Stomach (tissue), 19 donors: ENCODE measurements at places on chromosomes 4 and X. TPM values are rescaled to one million over a fixed set of nuclear protein-coding genes. Genes with fewer than 3 reads are reported as not detected.

The ADH7 gene
- polyA plus RNA-seq = 1.2 TPM

The ZBTB49 gene
- polyA plus RNA-seq = 1.2 TPM

The ERVMER34-1 gene
- polyA plus RNA-seq = 0.62 TPM

The XAGE5 gene
- not detected for polyA plus RNA-seq

- DNase-seq = no peak
Measured at GRCh38 chrX:17560385-17560784, 176.9 kb upstream of the SCML1 start.

The XAGE1A gene
- polyA plus RNA-seq = not detected

DNA sequence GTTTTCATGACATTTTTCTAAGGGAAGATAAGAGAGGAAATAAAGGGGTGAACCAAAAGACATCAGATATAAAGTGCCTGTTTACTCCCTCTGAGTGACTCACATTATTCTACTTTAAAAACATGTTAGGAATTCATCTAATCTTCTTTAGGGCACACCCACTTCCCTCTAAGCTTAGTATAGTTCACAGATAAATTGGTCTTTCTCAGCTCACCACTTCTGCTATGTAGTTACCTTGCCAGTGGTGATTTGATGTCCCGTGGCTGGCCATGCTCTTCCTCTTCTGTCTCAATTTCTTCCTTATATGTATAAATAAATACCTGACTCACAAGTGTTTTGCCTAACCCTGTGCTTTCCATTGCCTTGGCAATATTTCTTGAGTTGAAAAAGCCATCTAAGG is 96.8 kb downstream of the PDLIM5 start:
- DNase-seq = no peak

The NALF2 gene
- not detected for polyA plus RNA-seq

GRCh38 chr4:89055157-89056080 is 1.6 kb downstream of the FAM13A start:
- no peak for DNase-seq

GRCh38 chr4:3730422-3731190 is 35.6 kb upstream of the ADRA2C start:
- DNase-seq = no peak

DNA sequence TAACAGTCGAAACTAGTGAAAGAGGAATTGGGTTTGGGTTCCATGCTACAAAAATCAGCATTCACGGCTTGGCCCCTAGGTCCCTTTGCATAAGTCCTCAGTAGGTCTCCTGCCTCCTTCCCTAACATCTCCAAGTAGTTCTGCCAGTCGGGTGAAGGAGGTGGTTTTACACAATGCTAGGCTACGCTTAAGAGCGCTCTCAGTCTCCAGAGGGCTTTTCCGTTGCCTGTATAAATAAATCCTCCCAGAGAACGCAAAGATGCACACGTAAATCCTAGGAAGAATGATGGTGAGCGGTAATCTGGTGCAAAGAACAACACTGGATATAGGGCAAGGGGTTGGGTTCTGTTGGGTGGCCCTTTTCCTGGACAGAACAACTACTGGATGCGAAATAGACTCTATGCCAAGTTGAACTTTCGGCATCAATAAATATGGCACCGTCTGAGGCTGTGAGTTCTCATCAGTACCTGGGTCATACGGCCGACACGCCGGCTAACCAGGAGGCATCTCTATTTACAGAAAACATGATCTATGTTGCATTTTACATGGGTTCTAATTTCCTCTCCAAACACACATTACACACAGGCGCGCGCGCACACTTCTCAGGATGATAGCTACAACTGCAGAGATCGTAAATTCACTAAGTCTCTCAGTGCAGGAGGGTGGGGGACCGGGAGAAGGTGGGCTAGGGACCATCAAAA is 1.3 kb downstream of the CAMK2D start:
- DNase-seq = peak; percentile 71

DNA sequence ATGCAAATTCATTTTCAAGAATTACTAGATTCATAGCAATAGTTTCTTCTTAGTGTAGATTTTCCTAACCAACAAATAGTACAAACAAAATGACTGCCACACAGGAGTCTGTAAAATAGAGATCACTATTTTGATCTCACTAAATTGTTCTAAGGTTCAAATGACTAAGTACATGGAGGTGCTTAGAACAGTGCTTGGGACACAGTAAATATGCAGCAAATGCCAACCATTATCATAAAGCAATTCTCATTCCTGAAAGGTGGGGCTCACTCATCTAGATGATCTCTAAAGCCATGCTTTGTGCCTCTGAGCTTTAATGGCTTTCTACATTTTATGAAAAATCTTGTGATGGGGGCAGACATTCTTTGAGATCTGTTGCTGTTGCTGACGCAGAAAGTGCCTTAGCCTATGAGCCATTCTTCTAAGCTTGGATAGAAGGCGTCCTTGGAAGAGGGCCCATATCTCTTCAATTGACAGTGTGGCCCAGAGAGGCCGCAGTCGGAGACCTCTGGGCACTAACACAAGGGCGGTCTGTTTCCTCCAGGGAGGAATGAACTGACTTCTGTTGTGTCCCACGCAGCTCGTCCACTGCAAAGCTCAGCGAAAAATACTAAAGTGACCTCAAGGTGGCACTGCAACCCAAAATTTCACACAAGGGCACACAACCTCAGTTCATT is 23.5 kb downstream of the TLR10 start:
- peak; percentile 89 for DNase-seq

DNA sequence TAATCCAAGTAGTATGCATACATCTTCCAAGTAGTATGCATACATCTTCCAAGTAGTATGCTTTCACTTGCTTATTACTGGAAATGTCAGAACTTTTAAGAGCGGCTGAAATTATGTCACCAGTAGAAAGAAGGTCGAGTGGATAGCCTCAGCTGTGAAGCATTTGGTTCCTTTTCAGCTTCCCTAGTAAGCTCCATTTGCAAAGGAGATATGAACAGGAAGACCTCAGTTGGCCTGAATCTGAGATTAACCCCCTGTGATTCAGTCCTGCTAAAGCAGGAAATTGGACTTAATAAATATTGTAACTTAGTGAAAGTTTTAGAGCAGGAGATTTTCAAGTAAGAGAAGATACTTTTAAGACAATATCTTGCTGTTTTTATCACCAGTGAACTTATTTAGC is 48.1 kb downstream of the PCDH7 start:
- DNase-seq = no peak

- DNase-seq = no peak
Measured at GRCh38 chrX:131918839-131919238, 104.3 kb upstream of the STK26 start.

- no peak for DNase-seq
Measured at GRCh38 chr4:186920992-186921391, 197.3 kb upstream of the FAT1 start.

DNA sequence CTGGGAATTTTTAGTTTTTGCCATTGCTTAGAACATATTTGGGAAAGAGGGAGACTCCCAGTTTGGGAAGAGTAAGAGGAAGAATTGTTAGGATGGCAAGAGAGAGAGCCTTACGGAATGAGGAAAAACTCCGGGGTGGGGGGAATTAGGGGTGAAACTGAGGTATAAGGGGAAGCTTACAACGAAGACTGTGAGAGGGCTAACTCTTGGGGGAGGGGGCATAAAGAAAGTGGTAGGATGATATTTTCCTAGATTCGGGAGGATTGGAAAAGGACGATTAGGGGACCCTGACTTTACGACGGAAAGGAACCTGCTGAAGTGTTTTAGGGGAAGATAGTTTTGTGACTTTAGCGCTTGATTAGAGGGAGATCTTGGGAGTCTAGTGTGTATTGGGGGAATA is 86.2 kb upstream of the HPRT1 start:
- no peak for DNase-seq

The MEPE gene
- not detected for polyA plus RNA-seq

GRCh38 chrX:23118890-23119527 is 119.2 kb downstream of the DDX53 start:
- no peak for DNase-seq

- DNase-seq = peak; percentile 30
Measured at GRCh38 chr4:88320780-88321373, 36.5 kb upstream of the PPM1K start.

DNA sequence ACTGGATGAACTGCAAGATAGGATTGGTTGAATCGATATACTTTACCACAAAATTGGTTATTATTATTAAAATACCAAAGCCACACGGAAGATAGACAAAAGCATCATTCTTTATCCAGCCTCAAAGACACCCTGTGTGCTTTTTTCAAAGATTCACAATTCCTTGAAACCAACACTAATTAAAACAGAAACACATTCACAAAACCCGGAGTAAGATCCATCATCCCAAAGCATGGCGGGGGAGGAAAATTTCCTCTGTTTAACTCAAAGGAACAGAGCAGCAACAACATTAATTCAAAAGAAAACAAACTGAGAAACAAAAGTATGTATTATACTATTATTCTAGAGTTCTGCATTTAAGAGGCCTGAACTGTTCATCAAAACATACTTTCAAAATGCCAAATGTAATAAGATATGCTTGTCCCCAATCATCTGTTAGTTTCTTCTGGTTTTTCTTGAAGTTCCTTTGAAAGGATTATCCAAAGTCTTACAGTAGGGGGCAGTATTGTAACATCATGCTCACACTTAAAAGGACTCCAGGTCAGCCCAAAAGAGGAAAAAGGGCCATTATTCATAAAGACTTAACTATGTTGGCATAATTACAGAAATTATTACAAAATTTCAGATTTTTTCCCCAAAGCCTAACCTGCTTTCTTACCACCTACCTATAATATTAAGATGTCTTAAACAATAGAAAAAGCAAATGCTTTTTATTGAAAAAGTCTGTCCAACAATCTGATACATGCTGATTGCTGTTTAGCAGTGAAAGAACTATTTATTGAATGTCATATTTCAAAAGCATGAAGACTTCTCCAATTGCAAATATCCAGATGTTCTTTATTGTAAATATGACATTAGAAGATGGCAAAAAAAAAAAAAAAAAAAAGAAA is 168.7 kb downstream of the SCFD2 start:
- DNase-seq = peak; percentile 90

GRCh38 chrX:119512146-119512800 is 44.0 kb downstream of the SLC25A5 start:
- DNase-seq = peak; percentile 88

GRCh38 chr4:86155766-86156165 is 204.1 kb downstream of the MAPK10 start:
- DNase-seq = no peak

The PGM2 gene
- polyA plus RNA-seq = 7.4 TPM

- DNase-seq = no peak
Measured at GRCh38 chr4:19987746-19988145, 264.0 kb upstream of the SLIT2 start.

DNA sequence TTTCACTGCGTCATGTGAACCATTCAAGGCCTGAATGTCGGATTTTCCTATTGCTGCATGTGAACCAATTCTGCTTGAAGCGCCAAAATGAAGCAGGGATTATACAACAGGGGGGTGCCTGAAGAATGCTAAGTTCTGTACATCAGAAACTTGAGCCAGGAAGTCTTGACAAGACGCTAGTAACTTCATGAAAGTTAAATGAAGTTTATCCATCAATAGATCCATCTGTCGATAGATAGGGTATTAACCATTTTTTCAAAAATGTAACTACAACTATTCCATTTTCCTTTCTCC is 590 bp upstream of the NAF1 start:
- DNase-seq = no peak

The WDR17 gene
- polyA plus RNA-seq = 0.31 TPM

The FAM236A gene
- not detected for polyA plus RNA-seq

The FREM3 gene
- polyA plus RNA-seq = not detected

The CPLX1 gene
- 2.6 TPM for polyA plus RNA-seq

The WDR45 gene
- polyA plus RNA-seq = 102 TPM

The SGMS2 gene
- 4.3 TPM for polyA plus RNA-seq

- DNase-seq = no peak
Measured at GRCh38 chrX:9339603-9340491, 125.0 kb upstream of the TBL1X start.

The NAP1L3 gene
- polyA plus RNA-seq = 0.83 TPM

DNA sequence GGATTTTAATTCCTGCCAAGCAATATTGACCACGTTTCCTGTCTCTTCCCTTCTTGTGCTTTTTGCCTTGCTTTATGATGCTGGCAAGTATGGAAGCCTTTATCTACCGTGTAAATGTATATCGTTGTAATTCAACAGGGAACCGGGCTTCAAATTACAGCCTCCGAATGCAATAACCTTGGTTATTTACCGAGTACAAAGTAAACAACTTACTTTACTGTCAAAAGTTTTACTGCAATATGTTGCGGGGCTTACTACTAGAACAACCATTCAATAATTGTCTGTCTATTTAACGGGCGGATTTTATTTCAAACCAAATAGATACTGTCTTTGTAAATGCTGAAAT is 73.1 kb downstream of the PALLD start:
- DNase-seq = no peak

- no peak for DNase-seq
Measured at GRCh38 chr4:181479141-181479540, 764.1 kb upstream of the TENM3 start.

GRCh38 chr4:161555689-161556660 is 607.8 kb downstream of the FSTL5 start:
- peak; percentile 9 for DNase-seq

- DNase-seq = no peak
Measured at GRCh38 chrX:155923200-155923599, 42.1 kb downstream of the VAMP7 start.

DNA sequence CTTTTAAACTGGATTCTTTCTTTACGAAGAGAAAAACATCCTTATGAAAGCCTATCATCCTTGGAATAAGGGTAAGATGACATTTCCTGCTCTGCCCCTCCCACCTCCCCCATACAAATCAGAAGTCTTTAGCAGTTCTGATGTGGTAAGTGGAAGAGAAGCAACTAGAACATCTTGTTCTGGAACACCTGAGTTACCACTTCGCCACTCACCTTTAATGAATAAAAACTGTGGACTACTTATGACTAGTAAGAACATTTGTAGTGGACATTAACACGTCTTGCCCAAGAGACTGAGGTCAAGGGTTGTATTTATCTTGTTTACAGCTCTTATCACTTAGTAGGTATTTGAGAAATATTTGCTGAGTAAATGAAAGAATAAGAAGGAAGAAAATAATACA is 4.3 kb downstream of the XKRX start:
- DNase-seq = no peak

DNA sequence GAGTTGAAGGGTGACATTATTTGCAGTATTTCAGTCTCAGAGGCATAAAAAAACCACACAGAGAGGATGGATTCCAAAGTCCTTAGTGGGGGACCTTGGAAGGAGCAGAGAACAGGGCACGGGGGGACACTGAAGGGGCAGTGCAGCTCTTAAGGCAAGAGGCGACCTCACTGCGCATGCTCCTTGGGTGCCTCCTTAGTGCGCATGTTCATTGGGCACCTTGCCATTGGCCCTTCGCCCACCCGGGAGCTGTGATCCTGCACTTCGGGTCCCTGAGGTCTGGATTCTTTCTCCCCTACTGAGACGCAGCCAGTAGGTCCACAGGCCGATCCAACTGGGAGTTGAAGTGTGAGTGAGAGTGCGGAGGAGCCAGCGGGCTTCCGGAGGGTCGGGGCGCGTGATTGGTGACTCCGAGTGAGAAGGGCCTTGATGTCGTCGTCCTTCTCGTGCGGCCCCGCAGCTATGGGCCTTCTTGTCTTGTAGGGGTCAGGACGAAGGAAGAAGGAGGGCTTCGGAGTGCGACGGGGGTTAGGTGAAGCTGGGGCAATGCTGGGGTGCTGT is at the start of gene XAGE5:
Gene XAGE5 (plus strand): TSS at position 223 of the 561 bp plus-strand sequence. CDS start 1,280 bp downstream, outside the sequence.
- DNase-seq = no peak
